NCI-H1436 (cell line): ENCODE measurements at places on chromosomes 2 and 18.

DNA sequence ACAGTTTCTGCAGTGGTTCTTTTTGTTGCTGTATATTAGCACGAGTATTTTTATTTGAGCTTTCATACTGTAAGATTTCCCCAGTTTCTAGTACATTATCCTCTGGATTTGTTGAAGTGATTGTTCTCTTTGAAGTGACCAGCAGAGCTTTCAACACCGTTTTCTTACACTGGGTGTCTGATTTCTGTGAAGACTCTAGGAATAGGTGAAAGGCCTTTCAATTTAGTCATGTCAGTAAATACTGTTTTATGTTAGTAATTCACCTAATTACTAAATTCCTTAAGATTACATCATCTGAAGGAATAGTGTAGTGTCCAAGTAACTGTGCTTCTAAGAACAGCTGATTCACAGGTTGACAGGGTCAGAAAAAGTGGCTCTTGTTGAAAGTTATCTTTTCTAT is 2.3 kb downstream of the PPM1B start:
- DNase-seq, result no peak

DNA sequence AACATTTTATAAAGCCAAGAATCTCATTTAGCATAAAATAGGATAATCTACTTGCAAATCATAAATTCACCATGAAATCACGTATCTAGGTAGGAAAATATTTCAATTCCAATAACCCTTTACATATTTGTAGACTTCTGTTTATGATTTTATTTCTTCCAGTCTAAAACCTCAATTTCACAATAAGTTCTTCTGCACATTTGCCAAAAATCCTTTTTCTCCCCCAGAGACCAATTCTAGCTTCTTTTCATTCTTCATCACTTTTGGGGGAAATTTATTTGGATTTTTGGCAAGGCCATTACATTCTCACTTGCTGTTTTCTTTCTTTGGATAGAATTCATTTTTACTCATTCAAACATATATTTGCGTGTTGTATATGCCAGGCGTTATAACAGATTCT is 86.8 kb downstream of the SPRED2 start:
- no peak for DNase-seq

GRCh38 chr18:62883937-62884735 is 168.8 kb downstream of the PHLPP1 start:
- DNase-seq, result no peak

DNA sequence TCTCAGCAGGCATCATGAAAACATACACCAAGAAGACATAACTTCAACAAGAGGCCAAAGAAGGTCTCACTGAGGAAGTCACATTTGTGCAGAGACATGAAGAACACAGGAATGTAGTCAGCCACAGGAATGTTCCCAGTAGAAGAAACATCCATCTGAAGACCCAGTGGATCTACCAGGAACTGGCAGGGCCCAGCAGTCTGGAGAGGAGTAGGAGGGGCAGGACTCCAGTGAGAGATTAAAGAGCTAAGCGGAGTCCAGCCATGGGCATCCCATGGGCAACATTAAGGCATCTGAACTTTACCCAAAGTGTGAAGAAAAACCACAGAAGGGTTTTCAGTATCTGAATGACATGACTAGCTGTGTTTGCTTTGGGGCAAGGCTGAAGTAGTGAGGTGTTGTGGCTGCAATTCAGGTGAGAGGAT is 103.1 kb downstream of the UPP2 start:
- no peak for DNase-seq

DNA sequence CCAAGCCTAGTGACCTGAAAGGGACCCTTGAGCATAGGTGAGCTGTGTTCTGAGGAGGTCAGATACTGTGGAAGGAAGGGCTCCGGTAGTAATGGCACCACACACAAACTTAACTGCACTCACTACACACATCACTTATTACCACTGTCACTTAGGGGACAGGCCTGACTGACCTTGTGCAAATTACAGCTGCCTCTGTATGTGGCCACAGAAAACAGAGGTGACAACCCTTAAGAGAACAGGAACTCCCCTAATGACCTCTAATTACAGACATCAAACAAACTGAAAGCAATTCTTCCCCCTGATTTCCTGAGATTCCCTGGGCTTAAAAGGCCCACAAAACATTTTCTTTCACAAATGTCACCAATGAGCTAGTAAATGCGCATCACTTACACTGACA is 360.6 kb downstream of the RND3 start:
- no peak for DNase-seq

DNA sequence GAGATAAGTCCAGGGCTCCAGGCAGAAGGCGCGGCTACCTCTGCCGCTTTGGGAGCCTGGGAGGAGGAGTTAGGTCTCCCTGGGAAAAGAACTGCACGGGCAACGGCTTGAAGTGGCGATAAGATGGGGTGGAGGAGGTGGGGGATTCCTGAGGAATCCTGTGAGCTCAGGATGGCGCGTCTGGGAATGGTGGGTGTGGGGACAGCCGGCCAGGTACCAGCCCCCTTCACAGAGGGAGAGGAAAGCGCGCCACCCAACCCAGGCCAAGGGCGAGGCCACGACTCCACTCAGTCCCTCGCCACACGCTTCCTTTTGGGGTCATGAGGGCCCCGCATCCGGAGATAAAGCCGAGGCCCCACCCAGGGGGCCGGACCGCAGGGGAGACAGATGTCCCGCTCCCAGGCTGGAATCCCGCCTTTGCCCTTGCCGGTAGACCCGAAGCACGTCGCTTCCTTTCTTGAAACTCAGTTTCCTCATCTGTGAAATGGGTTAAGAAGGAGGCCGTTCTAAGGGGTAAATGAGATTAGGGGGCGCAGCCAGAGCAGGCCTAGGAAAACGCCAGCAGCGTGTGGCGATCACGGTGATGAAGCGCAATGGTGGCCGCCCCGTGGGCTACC is 1.7 kb upstream of the CTDSP1 start:
- DNase-seq, result peak; percentile 25

DNA sequence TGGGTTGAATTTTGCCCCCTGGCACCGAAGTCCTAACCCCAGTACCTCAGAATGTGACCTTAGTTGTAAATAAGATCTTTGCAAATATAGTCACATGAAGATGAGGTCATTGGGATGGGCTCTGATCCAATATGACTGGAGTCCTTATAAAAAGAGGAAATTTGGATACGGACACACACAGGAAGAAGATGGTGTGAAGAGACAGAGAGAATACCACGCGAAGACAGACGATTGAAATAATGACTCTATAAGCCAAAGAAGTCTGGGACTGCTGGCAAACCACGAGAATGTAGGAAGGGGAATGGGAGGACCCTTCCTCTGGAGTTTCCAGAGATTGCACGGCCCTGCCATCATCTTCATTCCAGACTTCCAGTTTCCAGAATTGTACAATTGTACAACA is 98.6 kb downstream of the CPO start:
- DNase-seq, result no peak

DNA sequence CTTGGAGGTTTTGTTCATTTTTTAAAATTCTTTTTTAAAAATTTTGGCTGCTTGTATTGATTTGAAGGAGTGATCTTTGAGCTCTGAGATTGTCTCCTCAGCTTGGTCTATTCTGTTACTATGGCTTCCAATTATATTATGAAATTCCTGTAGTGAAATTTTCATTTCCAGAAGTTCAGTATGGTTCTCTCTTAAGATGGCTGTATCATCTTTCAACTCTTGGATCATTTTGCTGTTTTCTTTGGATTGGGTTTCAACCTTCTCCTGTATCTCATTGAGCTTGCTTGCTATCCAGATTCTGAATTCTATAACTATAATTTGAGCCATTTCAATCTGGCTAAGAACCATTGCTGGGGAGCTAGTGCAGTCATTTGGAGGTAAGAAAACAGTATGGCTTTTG is 270.8 kb upstream of the NT5C1B start:
- no peak for DNase-seq

- DNase-seq, result no peak
These were observed 34.9 kb downstream of the SCN1A start for GRCh38 chr2:166092889-166093288.

DNA sequence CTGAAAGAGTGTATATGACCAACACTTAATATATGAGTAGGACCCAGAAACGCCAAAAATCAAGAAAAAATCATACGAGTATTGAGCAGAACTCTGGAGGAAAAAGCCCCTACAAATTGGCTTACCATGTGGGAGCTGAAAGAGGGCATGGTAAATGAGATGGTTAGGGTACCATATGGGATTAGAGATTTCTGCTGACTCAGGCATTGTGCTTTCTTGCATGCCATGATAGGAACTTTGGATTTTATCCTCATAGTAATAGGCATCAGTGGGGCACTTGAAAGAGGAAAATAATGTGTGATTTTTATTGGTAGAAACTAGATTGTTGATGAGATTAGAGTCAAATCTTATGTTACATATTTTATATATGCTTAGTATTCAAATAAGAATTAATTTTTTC is 271.1 kb downstream of the CBLN2 start:
- no peak for DNase-seq

GRCh38 chr2:118861731-118862130 is 14.3 kb upstream of the EN1 start:
- DNase-seq, result no peak

DNA sequence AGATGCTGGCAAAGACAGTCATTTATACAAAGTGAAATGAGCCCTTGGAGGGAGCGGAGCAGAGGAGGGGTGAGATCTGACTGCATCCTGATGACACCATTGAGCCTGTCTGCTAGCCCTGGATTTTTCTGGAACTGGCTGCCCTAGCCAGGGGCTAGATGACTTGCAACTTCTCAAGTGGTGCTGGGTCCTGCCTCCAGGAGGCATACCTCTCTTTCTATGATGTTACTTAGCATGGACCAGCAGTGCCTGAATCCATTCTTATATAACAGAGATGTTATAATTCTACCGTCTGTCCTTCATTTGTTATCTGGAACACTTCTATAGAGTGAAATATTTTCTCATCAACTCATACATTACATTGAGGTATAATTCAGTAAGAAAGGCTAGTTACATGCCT is 8.5 kb upstream of the TWIST2 start:
- no peak for DNase-seq

GRCh38 chr2:120737340-120738101 is 1.9 kb downstream of the GLI2 start:
- DNase-seq, result no peak

DNA sequence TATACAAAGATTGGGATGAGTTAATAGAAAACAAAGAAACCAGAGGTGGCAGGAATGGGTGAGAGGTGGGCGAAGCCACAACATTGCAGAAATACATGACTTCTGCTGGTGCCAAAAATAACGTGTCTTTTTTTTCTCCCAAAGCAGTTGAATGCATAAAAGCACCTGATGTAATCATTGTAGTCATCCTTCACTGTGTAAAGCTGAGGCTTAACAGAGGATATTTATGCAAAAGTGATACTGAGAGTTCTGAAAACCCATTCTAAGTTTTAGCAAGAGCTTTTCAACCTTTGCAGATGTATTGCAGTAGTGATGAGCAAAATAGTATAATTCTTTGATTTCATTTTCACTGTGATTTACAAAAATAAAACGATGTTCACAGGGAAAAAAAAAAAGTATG is 173.0 kb downstream of the PTGR3 start:
- no peak for DNase-seq

- DNase-seq, result no peak
These were observed 257.9 kb downstream of the PTPRM start for GRCh38 chr18:7824970-7825369.

GRCh38 chr2:129765678-129766351 is 213.7 kb upstream of the RAB6C start:
- DNase-seq, result no peak

- no peak for DNase-seq
These were observed 44.9 kb downstream of the SOCS6 start for GRCh38 chr18:70333757-70334156.

- no peak for DNase-seq
These were observed 36.8 kb downstream of the HRH4 start for GRCh38 chr18:24497031-24497754.

GRCh38 chr2:142294225-142294624 is 163.4 kb upstream of the LRP1B start:
- DNase-seq, result no peak

GRCh38 chr18:79846936-79847557 is 49.3 kb downstream of the KCNG2 start:
- no peak for DNase-seq

DNA sequence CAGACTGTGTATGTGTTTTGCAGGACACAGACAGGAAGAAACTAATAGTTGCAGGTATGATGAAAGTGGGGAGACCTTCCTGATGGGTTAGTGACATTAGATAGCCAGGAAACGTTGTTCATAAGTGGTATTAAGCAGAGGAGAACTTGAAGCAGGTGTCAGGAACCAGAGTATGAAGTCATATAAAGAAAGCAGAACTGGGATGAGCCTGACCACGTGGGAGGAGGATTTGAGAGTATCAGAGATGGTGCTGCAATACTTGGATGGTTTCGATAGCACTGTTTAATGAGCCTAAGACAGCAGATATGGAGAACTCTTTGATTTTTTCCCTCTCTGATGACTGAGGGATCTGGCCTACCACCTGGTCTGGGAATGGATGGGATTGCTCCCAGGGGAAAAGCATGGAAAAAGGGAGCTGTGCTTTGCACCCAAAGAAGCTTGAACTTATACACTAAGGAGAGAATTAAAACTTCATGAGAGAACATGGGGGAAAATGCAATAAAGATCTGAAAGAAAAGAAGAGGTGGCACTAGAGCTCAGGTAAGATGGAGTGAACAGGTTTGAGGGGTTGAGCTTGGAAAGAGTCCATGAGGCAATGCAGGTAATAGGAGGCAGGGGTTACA is 226.0 kb upstream of the LRRTM1 start:
- DNase-seq, result no peak

DNA sequence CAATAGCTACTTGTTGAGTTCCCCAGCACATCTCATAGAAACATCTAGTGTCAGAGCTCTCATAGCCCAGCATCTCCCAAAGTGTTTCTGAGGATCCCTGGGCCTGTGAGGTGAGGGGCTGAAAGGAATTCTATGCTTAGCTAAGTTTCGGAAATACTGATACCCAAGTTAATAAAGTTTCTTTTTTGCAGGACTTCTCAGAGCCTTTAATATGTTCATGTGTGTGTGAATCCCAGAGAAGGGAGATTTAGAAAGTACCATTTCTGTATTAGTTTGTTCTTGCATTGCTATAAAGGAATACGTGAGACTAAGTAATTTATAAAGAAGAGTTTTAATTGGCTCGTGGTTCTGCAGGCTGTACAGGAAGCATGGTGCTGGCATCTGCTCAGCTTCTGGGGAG is 211.2 kb downstream of the TSN start:
- no peak for DNase-seq

GRCh38 chr18:61085036-61085435 is 248.2 kb upstream of the CDH20 start:
- no peak for DNase-seq

DNA sequence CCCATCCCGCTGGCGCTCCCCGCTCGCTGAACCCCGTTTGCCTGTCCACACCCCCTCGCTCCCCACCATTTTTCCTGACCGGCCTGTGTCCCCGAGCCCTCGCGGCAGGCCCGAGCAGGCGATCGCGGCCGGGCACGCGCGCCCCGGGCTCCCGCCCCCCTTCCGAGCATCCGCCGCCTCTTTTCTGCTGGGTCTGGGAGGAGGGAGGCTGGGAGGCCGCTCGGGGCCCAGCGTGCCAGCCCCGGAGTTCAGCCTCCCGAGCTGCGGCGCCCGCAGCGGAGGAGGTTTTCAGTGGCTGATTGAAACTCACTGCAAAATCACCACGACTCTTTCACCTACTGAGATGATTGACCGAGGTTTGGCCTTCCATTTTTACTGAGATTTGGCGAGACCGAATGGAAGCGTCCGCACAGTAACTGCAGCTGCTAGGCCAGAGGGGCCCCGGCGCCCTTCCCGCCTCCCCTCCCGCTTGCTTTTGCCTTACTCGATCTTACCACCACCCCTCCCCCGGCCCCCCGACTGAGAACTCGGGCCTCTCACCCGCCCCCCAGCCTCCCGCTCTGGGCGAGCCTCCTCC is 4.8 kb downstream of the SOX11 start:
- no peak for DNase-seq

- DNase-seq, result no peak
These were observed 105.3 kb upstream of the SIX3 start for GRCh38 chr2:44836174-44836573.

GRCh38 chr2:228613133-228613850 is 431.8 kb upstream of the SPHKAP start:
- DNase-seq, result peak; percentile 83
